Stimulated activated CD8-positive, alpha-beta memory T cell treated with anti-CD3 and anti-CD28 coated beads, Interleukin-7, amount 100 ng/mL, for 1 hour (primary cell): ENCODE measurements at places on chromosomes 5 and 9.

- DNase-seq: peak; percentile 68
Measured at GRCh38 chr9:114387680-114388356, at the start of gene AKNA. Gene AKNA (minus strand): TSS chr9:114387982. CDS start chr9:114381333, 6,649 bp downstream.

DNA sequence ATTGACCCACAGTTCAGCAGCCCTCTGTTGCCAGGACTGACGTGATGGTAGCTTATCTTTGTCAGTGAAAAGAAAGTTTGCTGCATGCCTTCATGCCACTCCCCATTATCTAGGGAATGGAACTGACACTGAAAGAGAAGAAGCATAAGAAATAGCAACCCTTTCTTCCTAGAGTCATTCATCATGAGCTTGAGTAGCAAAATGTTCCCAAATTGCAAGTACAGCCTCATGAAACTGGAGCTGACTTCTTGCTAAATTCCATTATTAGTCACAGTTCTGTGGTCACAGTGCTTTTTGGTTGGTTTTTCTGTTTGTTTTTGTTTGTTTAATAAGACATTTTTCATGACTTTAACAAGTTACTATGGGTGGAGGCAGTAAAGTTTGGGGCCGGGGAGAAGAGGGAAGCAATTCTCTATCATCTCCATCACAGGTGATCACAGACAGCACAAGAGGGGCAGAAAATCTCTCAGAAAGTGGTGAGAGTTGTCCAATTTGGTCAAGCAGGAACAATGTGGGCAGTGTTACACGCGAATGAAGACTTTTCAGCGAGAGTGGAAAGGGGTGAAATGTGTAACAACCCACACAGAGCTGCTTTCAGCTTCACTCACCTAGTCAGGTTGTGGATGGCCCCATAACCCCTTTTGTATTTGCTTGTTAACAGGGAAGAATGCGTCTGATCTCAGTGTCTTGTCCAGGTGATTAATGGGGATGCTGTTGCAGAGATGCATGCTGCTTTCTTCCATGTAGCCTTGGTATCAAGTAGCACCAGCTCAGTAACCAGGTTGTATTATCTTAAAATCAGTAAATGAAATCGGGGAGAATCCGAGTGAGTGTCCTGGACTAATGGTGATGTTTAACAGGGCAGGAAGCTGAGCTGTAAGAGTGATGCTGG is 440.4 kb downstream of the DMRT2 start:
- DNase-seq: no peak

- DNase-seq: no peak
Measured at GRCh38 chr5:174335682-174336364, 290.3 kb downstream of the NSG2 start.

DNA sequence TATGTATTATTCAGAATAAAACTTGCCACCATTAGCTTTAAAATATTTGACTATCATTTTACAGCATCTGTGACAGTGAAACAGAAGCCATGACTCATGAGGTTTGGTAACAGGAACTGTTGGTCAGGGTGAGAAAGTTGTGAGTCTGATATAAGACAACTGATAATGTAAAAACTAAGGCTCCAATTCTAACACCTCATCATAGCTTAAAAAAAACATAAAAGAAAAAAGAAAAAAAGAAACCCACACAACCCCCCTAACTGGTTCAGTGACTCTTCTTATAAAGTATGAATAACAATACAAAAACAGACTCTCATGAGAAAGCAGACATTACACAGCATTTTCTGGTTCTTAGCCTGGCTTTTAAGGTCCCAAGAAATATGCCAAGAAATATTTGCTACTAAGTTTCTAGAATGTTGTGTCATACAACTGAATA is 85.8 kb downstream of the MRPS27 start:
- DNase-seq: peak; percentile 10

DNA sequence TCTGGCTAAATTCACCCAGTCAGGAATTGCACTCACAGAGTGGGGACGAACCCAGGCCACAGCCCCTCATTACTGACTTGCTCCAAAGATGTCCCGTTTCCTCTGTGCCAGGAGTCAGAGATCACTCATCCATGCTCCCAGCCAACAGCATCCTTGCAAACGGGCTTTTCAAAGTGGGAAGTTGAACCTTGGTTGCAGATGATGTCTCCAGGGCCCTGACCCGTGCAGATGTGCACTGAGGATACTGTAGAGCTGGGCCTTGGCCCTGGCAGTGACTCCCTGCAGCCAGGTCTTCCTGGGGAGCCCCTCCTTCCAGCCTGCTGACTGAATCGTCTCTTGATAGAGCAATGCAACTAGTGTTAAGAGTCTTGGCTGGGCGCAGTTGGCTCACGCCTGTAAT is 22.3 kb downstream of the TCF7 start:
- no peak for DNase-seq

GRCh38 chr5:172807766-172808311 is 26.2 kb upstream of the ERGIC1 start:
- DNase-seq: no peak

- DNase-seq: no peak
Measured at GRCh38 chr5:13276156-13276555, 668.3 kb downstream of the DNAH5 start.

- no peak for DNase-seq
Measured at GRCh38 chr9:89065921-89066320, 74.7 kb downstream of the S1PR3 start.
